Esophagus muscularis mucosa (tissue), 4 donors: ENCODE measurements at places on chromosomes 4 and X. TPM values are rescaled to one million over a fixed set of nuclear protein-coding genes. Genes with fewer than 3 reads are reported as not detected.

Gene BTK
- total RNA-seq: 5.3 TPM

GRCh38 chr4:187274153-187274552 is 550.5 kb upstream of the FAT1 start:
- H3K36me3 ChIP-seq: no peaks in the 10 kb centered on the region
- no peaks in the 10 kb centered on the region for H3K4me1 ChIP-seq
- no peak for DNase-seq
- no peaks in the 10 kb centered on the region for H3K27me3 ChIP-seq
- no peak overlapping the region for H3K27ac ChIP-seq

GRCh38 chrX:50768801-50769200 is 45.2 kb downstream of the SHROOM4 start:
- no peak for DNase-seq
- no peaks in the 10 kb centered on the region for H3K27me3 ChIP-seq
- H3K36me3 ChIP-seq: no peaks in the 10 kb centered on the region
- no peak overlapping the region for H3K4me3 ChIP-seq
- no peak overlapping the region for H3K27ac ChIP-seq

DNA sequence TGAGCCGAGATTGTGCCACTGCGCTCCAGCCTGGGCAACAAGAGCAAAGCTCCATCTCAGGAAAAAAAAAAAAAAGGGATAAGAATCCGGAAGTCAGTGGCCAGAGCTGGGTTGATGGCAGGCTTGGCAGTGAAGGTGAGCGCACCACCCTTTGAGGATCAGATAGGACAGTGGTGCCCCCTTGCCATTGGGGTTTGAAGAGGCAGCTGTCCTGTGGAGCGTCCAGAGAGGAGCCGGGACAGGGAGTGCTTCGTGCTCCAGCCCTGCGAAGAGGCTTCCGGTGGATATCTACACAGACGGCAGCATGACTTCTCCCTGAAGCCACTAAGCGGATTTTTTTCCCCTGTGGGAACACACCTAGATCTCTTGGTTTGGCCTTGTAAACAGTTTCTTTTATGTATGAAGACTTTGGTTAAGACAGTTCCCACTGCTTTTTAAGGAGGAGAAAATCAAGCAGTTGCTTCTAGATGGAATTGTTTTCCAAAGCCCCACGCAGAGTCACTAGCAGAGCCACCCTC is 6.5 kb downstream of the TBC1D14 start:
- no peaks in the 10 kb centered on the region for H3K27me3 ChIP-seq
- H3K36me3 ChIP-seq: no peaks in the 10 kb centered on the region
- H3K4me3 ChIP-seq: no peak overlapping the region
- DNase-seq: no peak
- H3K4me1 ChIP-seq: peaks cover 82% of the 10 kb centered on the region
- peak overlapping the region; percentile 76 for H3K27ac ChIP-seq
